Fibroblast of skin of left biceps (primary cell): ENCODE measurements at places on chromosomes 13 and 19.

DNA sequence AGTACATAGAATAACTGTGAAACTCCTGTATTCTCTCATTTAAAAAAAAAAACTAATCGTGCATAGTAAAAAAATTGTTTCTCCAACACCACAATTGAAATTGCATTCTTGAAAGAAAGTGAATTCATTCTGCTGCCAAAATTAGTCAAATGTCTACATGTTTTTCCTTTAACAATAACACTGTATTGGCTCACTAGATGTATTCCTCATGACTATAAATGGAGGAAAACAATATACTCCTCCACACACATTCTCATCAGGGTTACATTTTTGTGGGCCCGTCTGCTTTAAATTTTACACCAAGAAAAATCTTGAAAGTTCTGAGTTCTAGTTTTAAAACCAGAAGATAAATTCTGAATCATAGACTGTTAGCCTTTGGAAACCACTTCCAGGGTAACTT, 233.6 kb downstream of the KLF12 start:
- DNase-seq, result no peak

- DNase-seq, result no peak
Observed at GRCh38 chr13:106917024-106917571, 349.2 kb upstream of the ARGLU1 start.

DNA sequence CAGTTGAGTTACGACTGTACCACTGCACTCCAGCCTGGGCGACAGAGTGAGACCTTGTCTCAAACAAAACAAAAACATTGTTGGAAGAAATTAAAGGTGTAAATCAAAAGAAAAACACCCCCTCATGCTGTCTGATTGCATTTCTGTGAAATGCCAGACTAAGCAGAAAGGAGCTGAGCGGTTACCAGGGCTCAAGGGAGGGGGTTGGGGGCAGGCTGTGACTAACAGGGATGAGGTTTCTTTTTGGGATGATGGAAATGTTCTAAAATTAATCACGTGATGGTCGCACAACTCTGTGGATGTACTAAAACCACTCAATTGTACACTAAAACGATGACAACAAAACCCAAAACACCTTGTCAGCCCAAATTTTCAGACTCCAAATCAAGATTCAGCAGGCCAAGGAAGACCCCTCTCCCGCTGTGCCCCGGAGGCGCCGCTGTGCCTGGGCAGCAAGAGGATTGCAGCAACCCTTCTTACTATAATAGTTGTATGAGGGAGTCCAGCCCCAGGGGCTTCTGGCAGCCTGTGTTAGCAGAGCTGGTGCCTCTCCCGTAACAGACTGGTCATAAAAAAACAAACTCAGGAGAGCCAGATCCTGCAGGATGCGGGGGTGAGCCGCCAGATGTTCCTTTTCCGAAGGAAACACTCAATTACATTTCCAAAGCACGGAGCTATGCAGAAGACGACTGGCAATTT, 20.9 kb downstream of the CAPS start:
- DNase-seq, result peak; percentile 26

DNA sequence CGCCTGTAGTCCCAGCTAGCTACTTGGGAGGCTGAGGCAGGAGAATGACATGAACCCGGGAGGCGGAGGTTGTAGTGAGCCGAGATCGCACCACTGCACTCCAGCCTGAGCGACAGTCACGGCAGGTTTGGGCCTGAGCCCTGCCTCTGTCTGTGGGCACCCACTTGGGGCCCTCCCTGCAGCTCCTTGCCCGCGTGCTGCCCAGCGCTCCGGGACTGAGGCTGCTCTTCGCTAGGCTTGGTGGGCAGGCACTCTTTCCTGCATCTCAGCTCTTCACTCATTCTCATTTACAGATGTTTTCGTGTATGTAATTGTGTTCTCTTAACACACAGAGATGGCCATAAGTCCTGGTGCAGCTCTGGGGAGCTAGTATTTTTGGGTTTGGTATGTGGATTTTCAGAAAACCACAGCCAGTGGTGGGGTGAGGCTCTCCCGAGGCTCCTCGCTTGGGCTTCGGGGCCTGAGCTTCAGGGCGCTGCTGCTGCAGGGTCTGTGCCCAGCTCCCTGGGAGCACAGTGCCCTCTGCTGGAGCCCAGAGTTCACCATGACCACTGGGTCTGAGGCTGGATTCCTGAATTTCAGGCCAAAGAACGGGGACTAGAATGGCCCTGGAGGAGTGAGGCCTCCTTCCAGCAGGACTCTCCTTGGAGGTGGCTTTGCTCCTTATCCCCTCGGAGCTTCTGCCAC, 15.2 kb downstream of the UPF1 start:
- peak; percentile 47 for DNase-seq

DNA sequence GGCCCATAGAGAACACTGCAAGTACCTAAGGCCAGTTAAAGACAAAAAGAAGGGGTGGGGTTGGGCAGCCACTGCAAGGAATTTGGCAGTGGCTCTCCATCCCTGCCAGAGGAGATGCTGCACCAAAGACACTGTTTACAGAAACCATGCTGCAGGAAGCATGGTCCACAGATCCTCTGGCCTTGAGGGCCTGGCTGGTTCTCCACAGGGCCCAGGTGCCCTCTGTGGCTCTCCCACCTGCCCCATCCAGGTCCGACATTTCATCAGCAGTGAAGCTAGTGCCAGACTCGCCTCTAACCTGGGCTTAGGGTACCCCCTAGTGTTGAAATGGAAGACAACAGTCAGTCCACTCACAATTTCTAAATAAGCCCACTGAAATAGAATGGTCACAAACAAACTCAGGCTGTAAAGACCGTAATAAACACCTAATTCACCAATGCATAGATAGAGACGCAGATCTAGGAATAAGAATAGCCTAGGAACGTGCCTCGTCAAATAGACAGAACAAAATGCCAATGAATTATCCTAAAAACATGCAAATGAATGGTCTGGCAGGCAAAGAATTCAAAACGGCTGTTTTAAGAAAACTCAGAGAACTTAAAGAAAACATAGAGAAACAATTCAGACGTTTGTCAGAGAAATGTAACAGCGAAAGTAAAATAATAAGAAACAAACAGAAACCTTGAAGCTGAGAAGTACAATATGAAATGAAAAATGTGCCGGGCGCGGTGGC, 23.3 kb downstream of the LYPD4 start:
- DNase-seq, result no peak
